T-helper 17 cell (primary cell): ENCODE measurements at places on chromosomes 11 and 22.

DNA sequence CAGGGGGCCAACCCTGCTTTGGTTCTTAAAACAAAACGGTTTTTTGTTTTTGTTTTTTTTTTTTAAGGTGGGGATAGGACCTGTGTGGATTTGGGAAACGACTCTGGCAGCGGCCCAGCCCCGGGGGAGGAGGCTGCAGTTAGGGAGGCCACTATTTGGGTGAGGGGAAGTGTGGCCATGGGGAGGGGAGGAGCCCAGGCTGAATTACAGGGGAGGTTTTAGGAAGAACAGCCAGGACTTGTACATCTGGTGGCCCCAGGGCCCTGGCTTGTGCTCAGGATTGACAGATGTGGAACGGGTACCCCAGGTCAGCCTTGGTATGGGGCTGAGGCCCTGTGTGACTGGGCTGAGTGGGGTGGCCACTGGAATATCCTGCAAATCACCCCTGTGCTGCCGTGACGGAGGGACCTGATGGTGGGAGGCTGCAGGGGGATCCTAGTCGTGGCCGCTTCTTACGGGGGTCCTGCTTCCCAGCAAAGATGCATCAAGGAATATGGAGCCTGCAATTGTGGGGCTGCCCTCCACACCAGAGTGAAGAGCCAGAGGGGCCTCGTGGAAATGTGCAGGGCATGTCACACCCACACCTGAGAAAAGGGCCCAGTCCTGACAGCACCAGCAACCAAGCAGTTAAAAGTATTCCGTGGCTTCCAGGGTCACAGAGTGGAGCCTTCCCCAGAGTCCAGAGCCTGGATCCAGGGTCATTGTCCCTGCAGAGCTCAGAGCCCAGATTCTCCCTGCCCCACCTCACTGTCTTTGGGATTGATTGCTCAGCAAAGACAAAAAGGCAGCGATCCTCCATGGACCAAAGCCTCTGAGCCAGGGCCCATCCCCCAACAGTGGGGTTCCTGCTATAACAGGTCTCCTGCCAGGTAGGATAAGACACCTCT, 55.2 kb upstream of the WNT7B start:
- DNase-seq: no peak

DNA sequence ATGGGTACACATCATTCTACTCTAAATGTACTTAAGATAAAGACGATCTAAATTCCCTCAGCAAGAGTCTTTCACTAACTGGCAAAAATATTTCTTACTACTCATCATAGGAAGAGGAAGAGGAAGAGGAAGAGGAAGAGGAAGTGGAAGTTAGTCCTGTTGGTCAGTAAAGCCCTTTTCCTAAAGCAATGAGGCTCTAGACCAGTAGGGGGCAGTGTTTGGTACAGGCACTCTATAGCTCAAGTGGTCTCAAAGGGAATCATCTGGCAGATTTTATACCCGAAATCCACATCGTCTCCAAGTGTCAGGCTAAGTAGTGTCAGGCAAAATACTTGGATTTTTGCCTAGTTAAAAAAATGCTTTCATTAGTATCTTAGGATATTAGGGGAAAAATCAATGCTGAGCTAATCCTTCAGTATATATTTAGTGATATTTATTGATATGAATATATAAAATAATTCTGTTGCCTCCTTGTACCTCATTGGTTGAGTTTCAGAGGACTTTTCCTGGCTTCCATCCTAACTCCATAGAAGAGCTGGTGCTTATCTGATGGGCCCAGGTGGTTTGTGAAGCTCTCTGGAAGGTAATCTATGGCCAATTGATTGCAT, 7.7 kb downstream of the BLID start:
- DNase-seq: no peak

DNA sequence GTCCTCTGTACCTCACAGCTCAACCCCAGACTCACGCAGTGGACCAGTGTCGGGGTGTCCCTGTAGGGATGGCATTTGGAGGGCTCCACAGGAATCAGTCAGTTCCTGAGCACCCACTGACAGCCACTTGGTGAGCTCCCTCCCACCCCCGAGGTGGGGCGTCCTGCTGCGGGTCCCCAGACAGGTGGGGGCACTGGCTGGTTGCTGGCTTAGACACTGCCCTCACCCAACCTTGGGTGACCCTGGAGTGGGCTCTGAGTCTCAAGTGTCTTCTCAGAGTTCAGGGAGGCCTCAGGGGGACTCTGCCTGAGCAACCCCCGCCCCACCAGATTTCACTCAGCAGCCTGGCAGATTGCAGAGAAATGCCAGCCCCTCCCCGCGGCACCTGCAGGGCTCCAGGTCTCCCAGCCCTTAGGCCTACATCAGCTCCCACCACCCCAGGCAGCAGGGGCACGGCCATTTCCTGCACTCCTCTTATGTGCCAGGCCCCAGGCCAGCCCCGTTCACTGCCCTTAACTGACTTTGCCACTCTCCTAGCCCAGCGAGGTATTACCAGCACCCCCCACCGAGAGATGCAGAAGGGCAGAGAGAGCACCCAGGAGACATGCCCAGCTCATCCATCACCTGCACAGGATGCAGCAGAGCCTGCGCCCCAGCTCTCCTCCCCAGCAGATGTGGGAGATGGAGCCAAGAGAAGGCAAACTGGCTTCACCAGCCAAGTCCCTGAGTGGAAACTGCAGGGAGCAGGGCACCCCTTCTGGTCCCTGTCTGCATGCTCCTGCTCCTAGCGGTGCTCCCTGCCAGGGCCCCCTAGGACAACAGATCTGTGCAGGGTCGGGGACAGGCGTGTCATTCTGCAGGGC, 2.4 kb downstream of the PRR5 start:
- DNase-seq: no peak

- DNase-seq: no peak
Measured at GRCh38 chr11:86606836-86607481, 65.5 kb downstream of the ME3 start.

GRCh38 chr22:19799322-19800190, 39.0 kb downstream of the TBX1 start:
- DNase-seq: no peak

GRCh38 chr11:98979205-98979604, 41.5 kb upstream of the CNTN5 start:
- no peak for DNase-seq

DNA sequence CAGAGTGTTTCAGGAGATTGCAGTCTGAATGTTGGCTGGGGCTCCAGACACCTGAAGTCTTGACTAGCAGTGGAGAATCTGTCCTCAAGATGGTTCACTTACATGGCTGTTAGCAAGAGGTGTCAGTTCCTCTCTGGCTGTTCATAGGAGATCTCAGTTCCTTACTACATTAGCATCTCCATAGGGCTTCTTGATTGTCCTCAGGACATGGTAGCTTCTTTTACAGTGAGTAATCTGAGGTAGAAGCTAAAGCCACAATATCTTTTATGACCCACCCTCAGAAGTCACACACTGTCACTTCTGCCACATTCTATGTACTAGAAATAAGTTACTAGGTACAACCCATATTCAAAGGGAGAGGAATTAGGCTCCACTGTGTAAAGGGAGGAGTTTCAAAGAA, 10.5 kb upstream of the PATL1 start:
- no peak for DNase-seq

GRCh38 chr11:133956650-133957633, at the start of gene IGSF9B:
Gene IGSF9B, minus strand, starts transcription at chr11:133956968. Its CDS starts 214 bp downstream, at chr11:133956754.
- peak; percentile 88 for DNase-seq

DNA sequence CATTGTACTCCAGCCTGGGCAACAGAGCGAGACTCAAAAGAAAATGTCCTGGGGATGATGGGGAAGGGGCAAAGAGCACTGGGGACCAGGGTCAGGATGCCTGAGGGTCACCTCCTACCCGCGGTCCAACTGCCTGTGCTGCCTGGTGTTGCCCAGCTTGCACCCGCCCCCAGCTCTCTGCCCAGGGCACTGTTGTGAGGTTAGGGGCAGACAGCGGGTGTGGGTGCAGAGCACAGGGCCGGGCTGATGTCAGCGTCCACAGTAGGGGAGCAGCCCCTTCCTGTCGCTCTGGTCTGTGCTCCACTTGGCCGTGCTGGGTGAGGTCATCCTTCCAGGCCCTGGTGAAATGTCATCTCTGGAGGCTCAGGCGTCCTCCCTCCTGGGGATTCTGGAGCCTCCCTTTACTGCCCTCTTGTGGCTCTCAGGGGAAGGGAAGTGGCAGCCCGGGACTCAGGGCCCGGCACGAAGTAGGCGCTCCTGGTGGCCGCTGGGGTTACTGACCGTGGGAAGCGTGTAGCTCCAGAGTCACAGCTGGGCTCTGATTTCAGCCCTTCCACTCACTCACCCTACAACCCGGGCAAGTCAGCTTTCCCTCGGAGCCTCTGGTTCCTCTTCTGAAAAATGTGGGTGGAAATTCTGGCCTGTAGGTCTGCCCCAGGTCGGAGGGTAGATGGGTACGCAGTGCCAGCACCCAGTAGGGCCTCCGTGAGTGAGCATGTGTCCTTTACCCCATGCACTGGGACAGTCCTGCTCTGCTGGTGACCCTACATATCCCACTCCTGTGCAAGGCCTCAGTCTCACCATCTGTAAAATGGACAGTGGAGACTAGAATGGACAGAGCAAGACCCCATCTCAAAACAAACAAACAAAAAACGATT, 17.3 kb upstream of the PRR5 start:
- DNase-seq: peak; percentile 80

DNA sequence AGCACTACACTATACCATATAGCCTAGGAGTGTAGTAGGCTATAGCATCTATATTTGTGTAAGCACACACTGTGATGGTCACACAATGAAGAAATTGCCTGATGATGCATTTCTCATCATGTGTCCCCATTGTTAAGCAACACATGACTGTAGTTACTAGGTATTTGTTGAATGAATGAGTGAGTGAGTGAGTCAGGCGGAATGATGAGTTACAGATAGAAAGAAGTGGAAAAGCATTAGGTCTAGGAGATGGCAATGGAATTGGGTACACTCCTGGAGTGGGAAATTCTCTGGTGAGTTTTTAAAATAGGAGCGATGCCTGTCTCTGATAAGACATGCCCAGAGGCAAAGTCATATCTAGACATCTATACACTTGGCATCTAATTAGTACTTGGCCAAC, 160.5 kb upstream of the TBCEL start:
- no peak for DNase-seq

DNA sequence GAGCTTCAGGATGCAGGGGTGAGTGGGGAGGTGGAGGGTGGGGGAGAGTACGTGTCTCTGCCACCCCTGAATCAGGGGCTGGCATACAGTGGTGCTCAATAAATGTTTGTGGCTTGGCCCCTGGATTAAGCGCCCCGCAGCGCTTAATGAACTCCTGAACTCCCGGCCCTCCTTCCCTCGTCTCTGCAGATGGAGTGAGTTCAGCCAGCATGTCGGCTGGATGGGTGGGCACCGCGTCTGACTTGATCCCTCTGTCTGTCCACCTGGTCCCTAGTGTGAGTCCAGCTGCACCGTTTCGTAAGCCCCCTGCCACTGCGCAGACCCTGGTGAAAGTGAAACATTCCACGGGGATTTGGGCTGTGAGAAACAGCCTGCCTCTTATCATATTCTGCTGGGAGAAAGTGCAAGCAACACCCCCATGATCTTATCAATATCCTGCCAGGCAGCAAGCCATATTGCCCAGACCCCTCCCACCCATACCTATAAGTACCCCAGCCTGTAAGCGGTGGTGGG, 12.0 kb upstream of the MRGPRD start:
- no peak for DNase-seq

GRCh38 chr11:80727315-80727714, 1286.5 kb upstream of the TENM4 start:
- no peak for DNase-seq

DNA sequence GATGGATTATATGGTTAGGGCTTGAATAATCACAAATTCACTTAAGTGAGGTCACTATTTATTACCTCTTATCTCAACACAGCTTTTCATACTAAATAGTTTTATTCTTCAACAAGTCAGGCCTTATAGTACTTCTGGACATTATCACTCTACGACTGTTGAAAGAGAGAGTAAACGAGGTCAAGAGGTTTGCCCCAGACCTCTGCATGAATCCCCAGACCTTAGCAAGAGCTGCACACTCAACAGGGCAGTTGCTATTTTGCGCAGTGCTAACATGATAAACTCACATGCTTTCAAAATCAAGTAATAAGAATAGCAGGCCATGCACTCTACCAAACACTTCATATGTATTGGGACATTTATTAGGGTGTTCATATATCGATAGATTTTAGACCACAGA, 60.5 kb downstream of the DDI1 start:
- DNase-seq: no peak

GRCh38 chr11:60926500-60926899, 2.2 kb downstream of the TMEM132A start:
- DNase-seq: no peak

DNA sequence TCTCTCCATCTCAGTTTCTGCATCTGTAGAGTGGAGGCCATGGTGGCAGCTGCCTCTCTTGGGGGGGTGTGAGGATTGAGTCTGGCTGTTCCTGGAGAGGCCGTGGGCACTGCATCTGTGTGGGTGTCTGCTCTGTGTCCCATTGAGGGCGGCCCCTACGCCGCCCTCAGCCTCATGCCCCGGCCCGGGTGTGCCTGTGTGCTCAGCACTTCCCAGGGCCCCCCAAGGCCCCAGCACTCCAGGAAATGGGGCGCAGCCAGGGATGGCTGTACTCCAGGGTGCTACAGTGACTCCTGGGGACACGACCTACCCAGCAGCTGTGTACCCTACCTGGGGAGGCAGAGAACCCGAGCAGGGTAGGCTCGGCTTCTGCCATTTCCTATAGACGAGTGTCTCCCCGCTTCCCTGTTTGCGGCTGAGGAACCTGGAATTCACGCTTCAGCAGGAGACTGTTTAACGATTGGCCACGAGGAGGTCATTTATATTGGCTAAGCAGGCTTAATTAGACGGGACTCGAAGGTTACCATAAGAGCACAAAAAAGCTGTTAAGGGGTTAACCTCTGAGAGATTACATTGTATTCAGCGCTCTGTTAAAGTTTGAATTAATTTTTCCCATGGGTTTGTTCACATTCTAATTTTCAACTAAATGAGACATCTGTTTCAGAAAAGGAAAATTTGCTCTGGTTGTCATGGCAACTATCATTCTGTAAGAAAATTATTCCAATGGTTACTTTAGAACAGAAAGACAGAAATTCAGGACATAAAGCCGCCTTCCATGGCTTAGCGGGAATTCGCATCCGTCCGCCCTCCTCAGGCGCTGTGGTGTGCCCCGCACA, 76.4 kb downstream of the MPPED1 start:
- no peak for DNase-seq

DNA sequence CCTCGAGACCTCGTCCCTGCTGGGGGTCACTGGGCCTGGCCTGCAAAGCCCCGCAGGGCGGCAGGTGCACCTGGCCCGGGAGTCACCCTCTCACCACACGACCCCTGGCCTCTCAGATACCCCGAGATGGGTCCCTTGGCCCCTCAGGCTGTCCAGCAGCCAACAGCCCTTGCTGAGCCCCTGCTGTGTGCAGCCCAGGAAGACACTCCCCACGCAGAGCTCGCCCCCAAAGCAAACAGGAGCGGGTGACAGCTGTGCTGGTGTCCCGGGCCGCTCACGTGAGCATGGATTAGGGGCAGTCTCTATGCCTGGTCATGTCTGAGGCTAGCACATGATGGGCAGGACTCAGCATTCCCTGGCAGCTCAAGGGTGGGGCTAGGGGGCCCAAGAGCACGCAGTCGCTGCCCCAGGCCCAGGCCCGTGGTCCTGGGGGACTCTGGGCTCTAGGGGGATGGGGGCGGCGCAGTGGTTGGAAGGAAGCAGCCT, 31.3 kb downstream of the WNT7B start:
- DNase-seq: no peak
